ENCODE measurements at places on chromosomes 12 and 14. TPM values are rescaled to one million over a fixed set of nuclear protein-coding genes. Genes with fewer than 3 reads are reported as not detected.

DNA sequence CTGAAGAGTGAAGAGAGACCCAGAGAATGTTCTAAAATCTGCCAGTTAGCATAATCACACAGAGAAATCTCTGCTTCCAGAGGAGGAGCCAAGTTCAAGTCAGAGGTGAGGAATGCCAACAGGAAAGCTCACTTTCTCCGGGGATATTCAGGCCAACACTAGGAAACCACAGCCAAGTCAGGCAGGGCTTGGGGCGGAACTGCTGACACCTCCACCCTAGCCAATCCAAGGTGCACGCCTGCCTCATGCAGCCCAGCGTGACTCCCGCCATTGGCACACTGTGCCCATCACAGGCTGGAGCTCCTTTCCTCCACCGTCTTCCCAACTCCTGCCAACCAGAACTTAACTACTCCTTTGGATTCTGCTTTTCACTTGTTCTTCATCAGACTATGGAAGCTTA is 374.3 kb upstream of the CCDC196 start:
- no peak for DNase-seq

KRT73 gene
- not detected for total RNA-seq

DNA sequence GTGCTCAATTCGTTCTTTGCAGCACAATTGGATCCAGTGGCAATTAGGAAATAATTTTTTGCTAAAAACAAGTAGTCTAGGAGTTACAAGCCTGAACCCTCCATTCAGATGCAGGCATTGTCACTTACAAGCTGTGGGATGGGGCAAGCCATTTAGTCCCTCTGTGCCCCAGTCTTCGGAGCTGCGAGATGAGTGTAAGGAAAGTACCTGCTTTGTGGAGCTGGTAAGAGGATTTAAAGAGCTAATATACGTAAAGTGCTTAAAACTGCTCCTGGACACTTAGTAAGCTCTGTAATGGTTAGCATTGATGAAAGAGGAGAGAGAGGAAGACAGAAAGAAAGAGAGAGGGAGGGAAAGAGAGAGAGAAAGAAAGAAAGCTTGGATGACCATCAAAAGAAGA is 112.5 kb downstream of the LGMN start:
- DNase-seq: no peak

- DNase-seq: no peak
Observed at GRCh38 chr14:23153851-23154796, 29.3 kb downstream of the SLC7A8 start.

GRCh38 chr12:2035431-2036055 is 17.2 kb upstream of the CACNA1C start:
- no peak for DNase-seq

GRCh38 chr14:94177806-94178205 is 3.7 kb downstream of the PPP4R4 start:
- no peak for DNase-seq

DNA sequence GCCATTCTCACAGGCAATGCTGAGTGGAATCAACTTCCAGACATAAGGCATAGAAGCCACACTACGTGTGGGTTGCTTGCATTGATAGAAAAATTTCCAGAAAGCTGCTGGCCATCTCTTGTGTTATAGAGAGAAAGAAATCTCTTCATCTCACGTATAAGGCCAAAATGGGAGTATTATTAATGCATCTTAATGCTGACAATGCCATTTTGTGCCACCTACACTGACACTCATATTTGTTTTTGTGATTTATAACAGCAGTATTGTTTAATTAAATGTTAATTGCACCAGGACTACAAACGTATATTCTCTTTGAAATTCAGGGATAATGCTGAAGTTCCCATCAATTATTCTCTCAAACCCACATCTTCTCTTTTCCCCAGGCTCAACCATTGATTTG is 56.1 kb upstream of the TMEM132D start:
- DNase-seq: no peak

DNA sequence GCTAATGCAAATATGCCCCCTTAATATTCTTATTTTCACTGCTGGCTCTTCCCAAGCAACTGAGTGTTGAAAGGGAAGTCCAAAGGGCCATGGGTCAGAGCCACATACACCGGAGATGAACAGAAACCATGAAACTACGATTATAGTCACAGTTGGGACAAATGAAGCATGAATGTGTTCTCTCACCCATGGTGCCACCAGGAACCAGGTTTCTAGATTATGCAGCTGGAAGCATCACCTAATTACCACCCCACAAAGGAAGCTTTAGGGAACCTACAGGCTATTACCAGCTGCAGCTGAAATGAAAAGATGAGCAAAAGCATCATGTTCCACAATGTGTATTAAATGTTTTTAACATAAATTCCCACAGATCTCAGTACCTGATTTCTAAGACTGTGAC is 15.4 kb downstream of the TMTC1 start:
- DNase-seq: no peak

GRCh38 chr12:6821591-6822425 is at the start of gene GPR162:
GPR162 (plus strand) TSS chr12:6821821; CDS start chr12:6823899, 2,078 bp downstream.
- DNase-seq: no peak

GPR132 gene
- 0.24 TPM for total RNA-seq
